NCI-H2171 (cell line): ENCODE measurements at places on chromosomes 6 and 20.

DNA sequence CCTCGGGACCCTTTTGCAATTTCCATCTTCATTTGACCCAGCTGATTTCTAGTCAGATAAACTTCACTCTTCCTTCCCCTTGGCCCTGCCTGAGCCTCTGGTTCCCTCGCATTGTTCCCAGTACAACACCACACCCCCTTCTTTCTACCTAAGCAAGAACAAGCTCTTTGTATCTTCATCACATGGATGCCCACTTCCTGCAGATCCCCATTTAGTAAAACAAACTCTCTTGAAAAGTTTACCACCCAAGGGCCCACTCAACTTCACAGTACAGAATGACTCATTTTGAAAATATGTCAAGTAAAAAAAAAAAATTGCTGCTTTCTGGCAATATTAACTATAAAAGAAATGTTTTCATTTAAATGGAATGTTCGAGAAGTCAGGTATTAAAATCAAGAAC lies 5.2 kb downstream of the FAXC start:
- no peak for DNase-seq

- no peak for DNase-seq
Measured at GRCh38 chr6:117544716-117545115, 57.6 kb downstream of the GOPC start.

DNA sequence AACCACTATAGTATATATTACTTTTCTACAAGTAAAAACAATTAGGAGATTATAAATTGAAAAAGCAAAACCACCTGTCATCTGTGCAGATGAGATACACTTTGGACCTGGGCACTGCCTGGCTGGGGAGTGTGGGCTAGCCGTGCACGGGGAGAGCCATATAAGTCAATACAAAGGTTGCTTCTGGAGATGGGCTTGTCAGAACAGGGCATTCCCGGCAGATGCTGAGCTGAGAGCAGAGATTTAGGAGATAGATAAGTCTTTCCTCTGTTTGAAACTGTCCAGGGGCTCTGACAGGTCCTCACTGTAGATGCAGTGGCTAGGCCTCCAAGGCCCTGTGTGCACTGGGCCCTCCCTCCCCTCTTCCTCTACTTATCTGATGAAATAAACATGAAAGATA lies 34.5 kb downstream of the CD164 start:
- no peak for DNase-seq

- no peak for DNase-seq
Measured at GRCh38 chr6:106199998-106200397, 113.9 kb downstream of the PRDM1 start.

- no peak for DNase-seq
Measured at GRCh38 chr20:51144476-51144875, 121.6 kb upstream of the KCNG1 start.

GRCh38 chr6:53074347-53074746 lies 9.1 kb downstream of the FBXO9 start:
- no peak for DNase-seq

- no peak for DNase-seq
Measured at GRCh38 chr20:33178726-33179125, 10.8 kb downstream of the BPIFA2 start.

DNA sequence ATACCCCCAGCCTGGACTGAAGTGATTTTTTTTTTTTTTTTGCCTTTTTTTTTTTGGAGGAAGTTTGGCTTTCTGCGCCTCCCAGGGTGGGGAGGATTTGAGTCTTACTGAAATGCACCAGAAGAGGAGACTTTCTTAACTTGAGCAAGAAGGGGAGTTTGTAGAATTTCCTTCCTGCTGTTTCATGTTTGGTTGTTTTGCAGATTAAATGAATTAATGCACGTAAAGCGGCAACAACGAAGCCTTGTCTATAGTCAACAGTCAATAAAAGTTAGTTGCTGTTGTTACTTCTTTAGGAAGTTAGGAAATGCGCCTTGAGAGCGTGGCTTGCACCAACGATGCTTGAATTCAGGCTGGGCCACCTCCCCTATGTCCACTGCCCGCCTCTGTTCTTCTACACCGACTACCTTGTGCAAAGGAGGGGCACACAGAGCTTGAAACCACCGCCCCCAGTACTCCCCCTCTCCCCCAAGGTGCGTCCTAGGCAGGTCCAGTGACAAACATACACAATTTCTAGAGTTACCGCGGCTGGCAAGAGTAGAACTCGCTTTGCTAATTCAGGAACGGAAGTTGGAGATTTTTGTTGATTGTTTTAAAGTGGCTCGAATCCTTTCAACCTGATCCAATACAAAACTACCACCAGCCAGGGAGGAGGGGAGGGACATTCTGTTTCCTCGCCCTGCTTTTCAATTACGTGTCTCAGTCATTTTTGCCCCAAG lies 830 bp upstream of the CYP24A1 start:
- no peak for DNase-seq

DNA sequence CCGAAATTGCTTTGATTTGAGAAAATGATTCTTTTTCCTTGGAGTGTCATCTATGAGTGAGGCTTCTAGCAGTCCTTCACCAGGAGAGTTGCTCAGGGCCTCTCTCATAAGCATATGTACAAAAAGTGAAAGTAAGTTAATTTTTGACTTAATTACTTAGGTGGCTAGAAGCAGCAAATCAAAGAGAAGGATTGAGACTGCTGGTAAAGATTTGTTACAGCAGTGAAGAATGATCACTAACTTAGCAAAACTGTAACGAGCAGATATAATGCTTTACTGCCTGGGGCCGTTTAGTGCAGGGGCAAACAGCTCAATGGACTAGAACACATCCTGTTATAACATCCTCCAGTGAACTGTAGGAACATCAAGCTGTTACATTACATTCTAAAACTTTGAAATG lies 167.8 kb upstream of the RIPOR2 start:
- no peak for DNase-seq

- DNase-seq = no peak
Measured at GRCh38 chr6:1747531-1747930, 137.8 kb downstream of the FOXC1 start.

GRCh38 chr20:34403908-34404307 lies 40.8 kb downstream of the ITCH start:
- no peak for DNase-seq

DNA sequence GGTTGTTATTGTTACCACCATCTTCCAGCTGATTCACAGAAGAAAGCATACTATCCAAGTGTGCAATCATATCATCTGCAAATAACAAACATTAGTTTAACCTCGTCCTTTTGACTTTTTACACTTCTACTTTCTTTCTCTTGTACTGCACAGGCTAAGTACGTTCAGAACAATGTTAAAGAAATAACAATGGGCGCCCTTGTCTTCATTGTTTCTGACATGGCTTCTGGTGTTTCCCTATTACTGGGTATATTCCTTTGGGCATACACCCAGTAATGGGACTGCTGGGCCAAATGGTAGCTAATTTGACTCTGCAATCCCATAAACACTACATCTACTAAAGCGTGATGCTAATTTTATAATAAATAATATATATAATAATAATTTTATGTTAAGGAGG lies 146.7 kb downstream of the GJA10 start:
- no peak for DNase-seq

GRCh38 chr20:14219801-14220461 lies 117.5 kb downstream of the FLRT3 start:
- no peak for DNase-seq

- no peak for DNase-seq
Measured at GRCh38 chr20:49313283-49313682, 35.4 kb upstream of the ZNFX1 start.

GRCh38 chr20:23246717-23247664 lies 103.6 kb upstream of the NXT1 start:
- DNase-seq = no peak

GRCh38 chr6:34324738-34325444 lies 67.6 kb downstream of the NUDT3 start:
- peak; percentile 51 for DNase-seq

DNA sequence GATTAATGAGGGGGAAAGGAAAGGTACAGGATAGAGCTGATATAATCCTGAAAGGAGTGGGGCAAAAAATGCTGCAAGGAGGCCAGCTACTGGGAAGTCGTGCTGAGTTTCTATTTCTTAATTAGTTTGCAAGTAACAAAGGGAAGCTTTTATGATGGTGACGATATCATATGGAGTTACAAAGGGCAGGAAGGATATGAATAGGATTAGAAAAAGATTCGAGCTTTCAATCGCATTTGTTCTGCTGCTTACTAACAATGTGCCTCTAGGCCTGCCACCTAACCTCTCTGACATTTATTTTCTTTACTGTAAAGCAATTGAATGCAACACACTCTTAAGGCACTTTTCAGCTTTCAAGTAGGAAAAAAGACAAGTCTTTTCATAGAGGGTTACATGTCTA lies 219.2 kb downstream of the CLVS2 start:
- no peak for DNase-seq

GRCh38 chr20:58407966-58408557 lies 19.0 kb downstream of the VAPB start:
- no peak for DNase-seq

DNA sequence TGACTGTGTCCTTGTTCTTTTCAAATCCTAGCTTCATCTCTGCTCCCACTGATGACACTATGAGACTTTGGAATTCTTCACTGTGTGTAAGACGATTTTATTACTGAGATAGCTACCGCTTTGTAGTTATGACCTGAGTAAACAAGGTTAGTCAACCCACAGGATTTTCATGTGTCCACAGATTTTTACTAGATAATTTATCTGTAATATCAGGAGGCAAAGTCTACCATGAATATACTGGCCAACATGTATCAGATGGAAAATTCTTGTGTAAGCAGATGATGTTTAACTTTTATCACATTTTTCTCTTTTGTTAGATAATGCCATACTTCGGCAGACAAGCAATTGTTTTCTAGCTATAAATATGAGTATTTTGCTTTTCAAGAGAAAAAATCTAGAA lies 119.8 kb downstream of the SGK1 start:
- DNase-seq = no peak

GRCh38 chr6:144468709-144469108 lies 183.6 kb downstream of the UTRN start:
- no peak for DNase-seq

- DNase-seq = no peak
Measured at GRCh38 chr6:56691814-56692213, 49.1 kb upstream of the DST start.

- DNase-seq = no peak
Measured at GRCh38 chr6:149176971-149177667, 140.4 kb upstream of the TAB2 start.

- DNase-seq = no peak
Measured at GRCh38 chr6:53358440-53359094, 9.8 kb upstream of the ELOVL5 start.
